ENCODE measurements at places on chromosomes 5 and 9. TPM values are rescaled to one million over a fixed set of nuclear protein-coding genes. Genes with fewer than 3 reads are reported as not detected.

DNA sequence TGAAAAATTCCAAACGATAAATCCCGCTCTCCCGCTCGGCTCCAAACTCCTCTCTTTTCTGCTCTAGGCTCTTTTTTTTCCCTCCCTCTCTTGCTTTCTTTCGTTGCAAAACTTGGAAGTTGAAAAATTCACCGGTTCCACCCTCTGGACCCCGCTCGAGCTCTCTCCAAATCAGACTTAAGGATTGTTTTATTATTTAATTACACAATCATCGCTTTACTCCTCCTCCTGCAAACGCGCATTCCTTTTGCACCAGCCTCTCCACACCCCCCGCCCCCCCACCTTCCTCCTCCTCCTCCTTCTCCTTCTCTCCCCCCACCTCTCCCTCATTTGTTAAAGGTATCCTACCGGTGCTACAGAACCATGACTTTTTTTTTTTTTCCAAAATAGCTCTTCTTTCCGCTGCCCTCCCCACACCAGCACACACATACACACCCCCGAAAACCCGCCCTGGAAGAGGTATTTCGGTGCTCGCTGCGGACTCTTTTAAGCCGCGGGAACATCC, 535 bp upstream of the NFIB start:
- no peaks in the 10 kb centered on the region for H3K27me3 ChIP-seq
- peaks cover 48% of the 10 kb centered on the region for H3K4me1 ChIP-seq
- H3K27ac ChIP-seq: peak overlapping the region; percentile 98
- peak; percentile 62 for DNase-seq
- H3K4me3 ChIP-seq: peak overlapping the region; percentile 54

DNA sequence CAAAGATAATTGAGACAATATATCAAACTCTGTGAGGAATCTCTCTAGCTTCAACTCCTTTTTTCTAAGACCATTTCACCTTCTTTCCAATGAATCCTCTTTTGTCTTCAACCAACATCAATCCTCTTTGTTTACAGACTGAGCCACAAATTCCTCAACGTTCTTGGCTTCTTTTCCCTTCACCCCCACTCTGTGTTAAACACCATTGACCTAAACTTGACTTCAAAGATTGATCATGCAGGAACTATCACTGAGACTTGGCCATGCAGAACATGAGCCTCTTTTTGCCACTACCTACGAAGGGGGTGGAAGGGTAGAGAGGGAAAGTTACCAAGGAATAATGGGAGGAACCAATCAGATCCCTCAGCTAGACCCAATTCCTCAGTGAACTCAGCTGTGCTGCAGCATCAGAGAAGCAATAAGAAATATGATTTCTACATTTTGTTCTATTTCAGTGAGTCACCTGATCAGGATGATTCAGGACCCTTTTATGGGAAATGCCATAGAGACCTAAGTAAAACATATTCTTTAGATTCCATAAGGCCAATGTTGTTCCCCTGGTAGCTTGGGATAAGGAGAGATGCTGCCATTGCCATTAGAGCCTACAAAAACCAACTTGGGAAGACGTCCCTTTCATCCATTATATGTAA, 187.7 kb upstream of the RGMB start:
- no peak overlapping the region for H3K4me3 ChIP-seq
- no peaks in the 10 kb centered on the region for H3K27me3 ChIP-seq
- no peak overlapping the region for H3K27ac ChIP-seq
- DNase-seq: no peak
- no peaks in the 10 kb centered on the region for H3K4me1 ChIP-seq
- no peaks in the 10 kb centered on the region for H3K36me3 ChIP-seq

STKLD1 gene
- total RNA-seq: 0.78 TPM

LPCAT1 gene
- total RNA-seq: 25.7 TPM

DNA sequence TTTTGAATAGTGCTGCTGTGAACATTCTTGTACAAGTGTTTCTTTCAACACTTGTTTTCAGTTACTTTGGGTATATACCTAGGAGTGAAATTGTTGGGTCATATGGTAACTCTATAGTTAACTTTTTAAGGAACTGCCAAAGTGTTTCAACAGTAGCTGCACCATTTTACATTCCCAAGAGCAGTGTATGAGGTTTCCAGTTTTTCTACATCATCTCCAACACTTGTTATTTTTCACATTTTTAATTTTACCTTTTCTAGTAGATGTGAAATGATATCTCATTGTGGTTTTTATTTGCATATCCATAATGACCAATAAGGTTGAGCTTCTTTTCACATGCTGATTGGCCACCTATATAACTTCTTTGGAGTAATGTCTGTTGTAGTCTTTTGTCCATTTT, 40.0 kb upstream of the FOXE1 start:
- H3K27me3 ChIP-seq: no peaks in the 10 kb centered on the region
- no peak overlapping the region for H3K4me3 ChIP-seq
- no peak for DNase-seq
- H3K36me3 ChIP-seq: no peaks in the 10 kb centered on the region
- H3K4me1 ChIP-seq: no peaks in the 10 kb centered on the region

FAM151B gene
- 0.90 TPM for total RNA-seq

POLK gene
- 54.5 TPM for total RNA-seq

DNA sequence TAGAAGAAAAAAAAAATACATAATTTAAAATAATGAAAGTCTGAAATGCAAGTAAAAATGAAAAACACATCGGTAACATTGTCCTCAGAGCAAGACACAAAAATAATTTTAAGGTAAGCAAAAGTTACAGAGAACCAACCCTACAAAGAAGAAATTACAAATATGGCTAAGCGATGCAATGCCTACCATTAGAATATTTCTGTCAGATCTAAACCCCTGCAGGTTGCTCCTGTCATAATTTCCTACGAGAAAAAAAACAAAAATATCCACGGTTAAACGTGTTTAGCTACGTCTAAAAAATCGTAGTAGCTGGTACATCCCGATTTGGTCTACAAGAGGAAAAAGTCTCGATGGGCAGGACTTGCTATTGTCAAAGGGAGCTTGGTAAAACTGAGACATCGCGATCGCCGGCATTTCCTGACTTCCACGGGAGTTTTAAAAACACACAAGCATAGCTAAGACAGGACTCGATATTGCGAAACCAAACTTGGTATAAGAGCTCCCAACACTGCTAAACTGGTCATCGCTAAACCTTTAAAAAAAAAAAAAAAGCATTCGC, 1.1 kb upstream of the ANXA2R start:
- no peaks in the 10 kb centered on the region for H3K4me1 ChIP-seq
- H3K27me3 ChIP-seq: no peaks in the 10 kb centered on the region
- H3K36me3 ChIP-seq: peaks cover 8% of the 10 kb centered on the region
- H3K27ac ChIP-seq: peak overlapping the region; percentile 98

CD14 gene
- total RNA-seq: 54.6 TPM

DNA sequence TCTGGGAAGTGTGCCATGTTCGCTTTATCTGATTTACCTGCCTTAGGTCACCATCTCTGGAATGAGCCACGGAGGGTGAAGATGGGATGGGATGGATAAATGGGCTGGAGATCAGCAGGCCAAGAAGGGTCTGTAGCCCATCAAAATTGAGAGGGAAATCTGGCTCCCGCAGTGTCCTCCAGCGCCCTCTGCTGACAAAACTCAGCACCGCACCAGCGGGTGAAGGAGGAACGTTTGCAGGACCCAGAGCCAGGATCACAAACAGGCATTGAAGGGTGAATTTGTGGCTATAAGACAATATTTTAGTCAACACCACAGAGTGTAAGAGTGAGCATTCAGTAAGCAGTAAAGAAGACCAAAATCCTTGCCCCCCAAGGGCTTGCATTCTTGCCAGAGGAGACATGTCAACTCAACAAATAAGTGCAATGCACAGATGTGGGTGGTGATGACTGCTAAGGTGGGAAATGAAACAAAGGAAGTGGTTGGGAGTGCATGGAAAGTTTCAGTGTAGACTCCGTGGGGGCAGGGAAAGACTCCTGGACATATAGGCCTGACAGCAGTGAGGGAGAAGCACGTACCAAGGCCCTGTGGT, 124.4 kb downstream of the TENT4A start:
- H3K27me3 ChIP-seq: no peaks in the 10 kb centered on the region
- H3K4me1 ChIP-seq: peaks cover 4% of the 10 kb centered on the region
- no peak overlapping the region for H3K4me3 ChIP-seq

DNA sequence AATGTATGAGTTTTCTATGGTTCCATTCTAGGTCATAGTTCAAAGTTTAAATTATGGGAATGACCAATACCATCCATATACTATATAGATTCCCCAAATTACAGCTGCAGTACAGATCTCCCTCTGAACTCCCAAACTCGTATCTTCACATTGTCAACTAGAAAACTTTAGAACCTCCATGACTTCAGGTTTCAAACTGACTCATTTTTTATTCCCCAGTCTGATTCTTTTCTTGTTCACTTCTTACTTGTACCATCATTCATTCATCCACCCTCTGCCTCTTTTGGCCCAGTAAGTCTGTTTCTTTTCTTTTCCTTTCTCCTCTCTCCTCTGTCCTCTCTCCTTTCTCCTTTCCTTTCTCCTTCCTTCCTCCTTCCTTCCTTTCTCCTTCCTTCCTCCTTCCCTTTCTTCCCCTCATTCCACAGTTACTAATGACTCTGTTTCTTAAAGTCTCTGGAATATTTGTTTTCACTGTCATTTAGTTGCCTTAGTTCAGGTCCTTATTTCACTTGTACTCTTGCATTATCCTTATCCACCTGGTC, 30.5 kb downstream of the RAD23B start:
- no peak overlapping the region for H3K27ac ChIP-seq
- peaks cover 64% of the 10 kb centered on the region for H3K36me3 ChIP-seq
- no peak overlapping the region for H3K4me3 ChIP-seq
- DNase-seq: no peak
- H3K4me1 ChIP-seq: no peaks in the 10 kb centered on the region
- H3K27me3 ChIP-seq: no peaks in the 10 kb centered on the region

RLN1 gene
- not detected for total RNA-seq

PAEP gene
- total RNA-seq: not detected

GRCh38 chr9:125687163-125687863, 19.7 kb downstream of the MAPKAP1 start:
- H3K36me3 ChIP-seq: peaks cover 12% of the 10 kb centered on the region
- H3K27me3 ChIP-seq: no peaks in the 10 kb centered on the region
- H3K4me3 ChIP-seq: no peak overlapping the region
- no peak for DNase-seq
- no peak overlapping the region for H3K27ac ChIP-seq
- H3K4me1 ChIP-seq: no peaks in the 10 kb centered on the region

DNA sequence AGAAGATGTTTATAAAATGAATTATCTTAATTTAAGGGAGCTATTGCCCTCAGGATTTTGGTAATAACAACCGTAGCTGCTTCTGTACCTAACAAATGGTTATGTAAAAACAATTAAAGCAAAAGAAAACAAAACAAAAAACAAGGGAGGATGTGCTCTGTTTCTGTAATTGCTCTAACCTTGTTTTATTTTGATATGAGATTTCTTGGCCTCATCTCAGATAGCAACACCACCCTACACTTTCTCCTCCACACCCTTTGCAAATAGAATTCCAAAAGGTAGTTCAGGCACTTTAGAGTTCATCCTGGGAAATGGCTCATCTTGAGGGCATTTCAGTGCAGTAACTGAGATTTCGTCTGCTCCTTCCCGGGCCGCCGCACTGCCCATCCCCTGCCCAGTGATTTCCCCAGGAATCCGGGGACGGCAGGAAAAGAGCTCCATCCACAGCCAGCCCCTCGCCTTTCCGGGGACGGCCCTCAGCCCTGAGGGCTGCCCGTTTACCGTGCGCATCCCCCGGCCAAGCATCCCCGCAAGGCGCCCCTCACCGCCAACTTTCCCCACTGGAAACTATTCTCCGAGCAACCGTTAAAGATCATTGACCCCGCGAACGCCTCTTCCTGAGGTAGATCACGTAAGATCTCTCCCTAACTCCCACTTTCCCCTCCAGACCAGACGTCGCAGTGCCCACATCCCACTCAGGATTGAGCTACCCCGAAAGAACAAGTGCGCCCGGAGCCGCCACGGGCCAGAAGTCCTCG, 1.2 kb downstream of the FNBP1 start:
- no peaks in the 10 kb centered on the region for H3K36me3 ChIP-seq
- H3K4me3 ChIP-seq: peak overlapping the region; percentile 98
- peaks cover 8% of the 10 kb centered on the region for H3K4me1 ChIP-seq
- peak overlapping the region; percentile 98 for H3K27ac ChIP-seq
- peak; percentile 19 for DNase-seq

GRCh38 chr5:154708846-154709245, 46.3 kb upstream of the LARP1 start:
- H3K27me3 ChIP-seq: no peaks in the 10 kb centered on the region
- H3K27ac ChIP-seq: no peak overlapping the region
- H3K36me3 ChIP-seq: no peaks in the 10 kb centered on the region
- no peaks in the 10 kb centered on the region for H3K4me1 ChIP-seq

GRCh38 chr9:70218767-70219166, 40.0 kb upstream of the SMC5 start:
- no peak overlapping the region for H3K4me3 ChIP-seq
- no peaks in the 10 kb centered on the region for H3K27me3 ChIP-seq
- H3K36me3 ChIP-seq: peaks cover 54% of the 10 kb centered on the region
- no peaks in the 10 kb centered on the region for H3K4me1 ChIP-seq
- DNase-seq: no peak

DNA sequence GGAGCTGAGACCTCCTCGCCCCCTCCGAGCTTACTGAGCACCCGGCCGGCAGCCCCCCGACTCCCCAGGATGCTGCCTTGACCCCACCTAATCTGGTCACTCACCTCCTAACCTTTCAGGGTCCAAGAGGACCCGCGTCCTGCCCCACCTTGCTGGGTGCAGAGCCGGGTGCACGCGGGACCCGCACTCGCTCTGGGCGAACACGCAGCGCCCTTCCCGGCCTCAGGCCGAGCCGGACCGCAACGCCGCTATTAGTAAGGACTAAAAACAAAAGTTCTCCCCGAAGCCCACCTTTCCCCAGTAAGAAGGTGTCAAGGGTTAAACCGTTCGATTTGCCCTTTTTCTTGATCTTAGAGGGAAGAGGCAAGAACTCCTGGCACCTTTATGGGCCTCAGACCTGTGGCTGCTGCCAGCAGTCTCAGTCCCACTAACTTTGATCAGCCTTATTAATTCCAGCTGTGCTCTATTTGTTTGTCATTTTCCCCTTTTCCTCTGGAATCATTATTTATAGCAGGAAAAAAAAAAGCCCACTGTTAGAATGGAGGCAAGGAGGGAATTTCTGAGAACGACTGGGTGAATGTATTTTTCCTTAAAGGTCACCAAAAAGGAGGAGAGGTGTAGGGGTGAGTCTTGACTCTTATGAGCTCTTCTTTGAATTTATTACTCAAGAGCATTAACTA, 10.5 kb downstream of the IRX2 start:
- peaks cover 27% of the 10 kb centered on the region for H3K4me1 ChIP-seq
- no peak overlapping the region for H3K27ac ChIP-seq
- H3K27me3 ChIP-seq: peaks cover 93% of the 10 kb centered on the region
- H3K4me3 ChIP-seq: no peak overlapping the region
- H3K36me3 ChIP-seq: no peaks in the 10 kb centered on the region

DNA sequence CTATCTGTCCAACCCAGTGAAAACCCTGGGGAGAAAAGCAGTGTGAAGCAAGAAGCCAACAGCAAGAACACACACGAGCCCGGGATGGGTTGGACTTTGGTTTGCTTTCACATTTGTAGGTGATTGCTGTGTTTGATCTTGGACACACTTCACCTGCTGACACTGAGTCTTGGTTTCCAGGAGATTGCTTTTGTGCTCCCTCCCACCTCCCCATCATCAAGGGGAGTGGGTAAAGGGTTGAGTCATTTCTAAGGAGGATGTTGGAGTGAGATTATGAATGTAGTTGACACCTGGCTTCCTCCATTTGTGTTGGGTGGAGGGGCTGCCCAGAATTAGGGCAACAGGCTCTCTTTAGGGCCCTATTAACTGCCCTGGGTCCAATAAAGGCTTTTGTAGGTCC, 37.5 kb downstream of the ANKDD1B start:
- no peaks in the 10 kb centered on the region for H3K27me3 ChIP-seq
- H3K27ac ChIP-seq: no peak overlapping the region
- H3K36me3 ChIP-seq: no peaks in the 10 kb centered on the region
- no peaks in the 10 kb centered on the region for H3K4me1 ChIP-seq
- H3K4me3 ChIP-seq: no peak overlapping the region

ZNF300 gene
- 7.3 TPM for total RNA-seq

Measured in tibial nerve (tissue), 4 donors.